ENCODE measurements at places on chromosomes 2 and 18.
A peak's percentile ranks its signal among the peaks of the same experiment; 100 is the strongest.

DNA sequence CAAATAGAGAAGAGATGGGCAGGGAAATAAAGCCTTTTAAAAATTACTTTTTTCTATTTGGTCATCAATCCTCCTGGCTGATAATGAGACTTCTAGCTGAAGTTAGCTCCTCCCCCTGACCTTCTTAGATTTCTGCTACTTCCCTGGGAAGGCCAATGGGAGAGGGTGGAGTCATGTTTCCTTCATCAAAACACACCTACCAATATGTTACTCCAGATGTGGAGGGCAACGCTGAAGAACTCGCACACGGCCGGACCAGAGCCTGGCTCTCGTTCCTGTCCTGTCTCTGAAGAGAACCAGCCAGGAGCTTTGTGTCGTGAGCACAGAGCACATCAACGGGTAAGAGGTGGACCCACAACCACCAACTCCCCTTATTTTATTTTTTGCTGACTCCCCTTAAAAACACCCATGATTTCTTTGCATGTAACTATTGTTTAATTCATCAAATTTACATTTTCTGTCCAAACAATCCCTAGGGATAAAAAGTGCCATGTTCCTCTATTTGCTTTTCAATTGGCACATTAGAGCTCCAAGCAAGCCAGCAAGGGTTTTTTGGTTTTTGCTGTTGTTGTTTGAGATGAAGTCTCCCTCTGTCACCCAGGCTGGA is 94.9 kb downstream of the ADD2 start:
- no peak for DNase-seq

DNA sequence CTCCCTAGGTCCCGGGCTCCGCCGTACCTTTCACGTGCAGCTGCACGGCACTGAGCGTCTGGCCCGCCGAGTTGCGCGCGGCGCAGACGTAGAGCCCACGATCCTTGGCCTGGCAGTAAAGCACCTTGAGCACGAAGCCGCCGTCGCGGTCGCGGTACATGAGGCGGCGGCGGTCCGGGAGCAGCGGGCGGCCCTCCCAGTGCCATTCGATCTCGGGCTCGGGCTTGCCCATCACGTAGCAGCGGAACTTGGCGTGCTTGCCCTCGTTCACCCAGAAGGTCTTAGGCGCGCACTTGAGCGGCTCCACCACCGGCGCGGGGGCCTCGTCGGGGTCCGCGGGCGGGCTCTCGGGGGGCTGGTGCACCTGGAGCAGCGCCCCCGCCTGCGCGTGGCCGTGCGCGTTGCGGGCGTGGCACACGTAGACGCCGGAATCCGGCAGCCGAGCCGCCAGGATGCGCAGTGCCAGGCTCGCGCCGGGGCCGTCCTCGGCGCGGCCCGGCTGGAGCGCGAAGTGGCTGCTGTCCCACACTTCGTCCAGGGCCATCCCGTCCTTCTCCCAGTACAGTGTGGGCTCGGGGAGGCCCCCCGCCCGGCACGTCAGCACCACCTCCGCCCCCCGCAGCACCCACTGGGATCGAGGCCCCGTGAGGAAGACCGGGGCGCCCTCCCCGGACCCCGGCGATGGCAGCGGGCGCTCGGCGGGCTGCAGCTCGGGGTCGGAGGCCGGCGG is 980 bp downstream of the OBSL1 start:
- DNase-seq = no peak

DNA sequence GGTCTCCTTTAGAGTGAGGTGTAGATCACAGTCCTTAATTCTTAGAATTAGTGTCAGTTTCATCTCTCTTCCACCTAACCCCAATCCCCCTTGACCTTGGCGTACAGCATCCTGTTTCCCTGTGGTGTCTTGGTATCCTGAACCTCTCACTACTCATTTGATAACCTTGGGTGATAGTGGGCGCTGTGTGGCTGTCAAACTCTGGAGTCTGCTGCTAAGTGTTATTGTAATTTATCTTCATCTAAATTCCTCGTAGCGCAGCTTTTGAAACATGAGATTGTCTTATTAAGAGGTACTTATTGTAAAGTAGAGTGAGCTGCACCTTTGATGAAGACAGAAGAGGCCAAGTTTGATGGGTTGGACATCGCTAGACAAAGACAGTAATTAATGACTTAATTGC is 222.6 kb upstream of the SPRED2 start:
- no peak for DNase-seq

- no peak for DNase-seq
Measured at GRCh38 chr18:48934723-48935432, 15.9 kb downstream of the SMAD7 start.

DNA sequence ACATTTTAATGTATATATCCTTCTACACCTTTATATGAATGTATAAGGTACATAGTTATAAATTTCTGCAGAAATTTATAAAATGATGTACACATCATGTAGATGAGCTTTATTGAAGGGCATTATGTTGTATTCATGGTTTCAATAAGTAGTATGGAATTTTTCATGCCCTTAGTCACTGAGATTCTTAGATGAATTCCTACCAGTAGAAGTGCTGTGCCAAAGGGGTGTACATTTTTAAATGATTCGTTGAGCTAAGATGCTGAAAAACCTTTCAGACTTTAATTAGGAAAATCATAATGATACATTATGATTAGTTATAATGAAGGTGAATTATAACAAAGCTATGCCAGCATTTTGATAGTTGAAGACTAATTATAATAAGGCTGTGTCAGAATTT is 115.2 kb downstream of the ZNF236 start:
- DNase-seq = no peak

- DNase-seq = no peak
Measured at GRCh38 chr18:23354625-23355024, 98.5 kb upstream of the RIOK3 start.

DNA sequence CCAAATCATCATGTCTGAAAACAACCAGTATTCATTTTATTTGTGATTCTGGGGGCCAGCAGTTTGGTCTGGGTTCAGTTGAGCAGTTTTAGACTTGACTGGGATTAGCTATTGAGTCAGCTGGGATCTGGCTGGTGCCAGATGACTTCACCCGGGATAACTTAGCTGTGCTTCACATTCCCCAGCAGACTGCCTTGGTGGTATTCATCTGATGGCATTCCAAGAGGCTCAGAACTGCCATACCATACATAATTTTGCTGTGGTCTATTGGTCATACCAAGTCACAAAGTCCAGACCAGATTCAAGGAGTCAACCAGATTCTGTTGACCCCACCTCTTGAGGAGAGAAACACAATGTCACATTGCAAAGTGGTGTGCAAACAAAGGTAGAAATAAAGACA is 7.8 kb upstream of the FSHR start:
- DNase-seq = no peak

- DNase-seq = no peak
Measured at GRCh38 chr2:198471291-198471690, 666.9 kb downstream of the PLCL1 start.

- DNase-seq = no peak
Measured at GRCh38 chr18:23311351-23312121, 141.6 kb upstream of the RIOK3 start.

- no peak for DNase-seq
Measured at GRCh38 chr2:70712916-70713315, 55.1 kb downstream of the ADD2 start.

- DNase-seq = no peak
Measured at GRCh38 chr2:46384457-46384815, 87.2 kb downstream of the EPAS1 start.

DNA sequence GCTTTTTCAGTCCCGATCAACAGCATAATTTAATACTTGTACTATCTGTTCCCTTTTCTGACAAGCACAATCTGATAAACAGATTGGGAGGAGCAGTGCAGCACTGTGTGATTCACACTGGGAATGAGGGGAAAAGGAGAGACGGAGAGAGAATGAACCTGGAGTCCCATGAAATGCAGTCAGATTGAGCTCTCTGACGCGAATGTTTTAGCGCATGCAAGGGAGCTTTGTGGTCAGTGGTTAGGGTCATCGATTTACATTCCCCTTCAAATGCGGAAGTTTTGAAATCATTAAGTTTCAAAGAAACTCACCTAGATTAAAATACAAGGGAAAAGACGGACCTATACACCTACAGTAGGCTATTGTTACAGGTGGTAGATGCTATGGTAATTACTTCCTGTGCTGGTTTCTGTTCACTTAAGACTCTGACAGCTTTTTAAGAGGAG is 99.6 kb downstream of the KCTD1 start:
- DNase-seq = no peak

DNA sequence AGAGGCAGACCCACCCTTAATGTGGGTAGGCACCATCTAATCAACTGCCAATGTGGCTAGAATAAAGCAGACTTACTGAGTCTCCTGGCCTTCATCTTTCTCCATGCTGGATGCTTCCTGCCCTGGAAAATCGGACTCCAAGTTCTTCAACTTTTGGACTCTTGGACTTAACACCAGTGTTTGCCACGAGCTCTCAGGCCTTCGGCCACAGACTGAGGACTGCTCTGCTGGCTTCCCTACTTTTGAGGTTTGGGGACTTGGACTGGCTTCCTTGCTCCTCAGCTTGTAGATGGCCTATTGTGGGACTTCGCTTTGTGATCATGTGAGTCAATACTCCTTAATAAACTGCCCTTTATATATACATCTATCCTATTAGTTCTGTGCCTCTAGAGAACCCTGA is 21.9 kb downstream of the ST8SIA5 start:
- no peak for DNase-seq

- no peak for DNase-seq
Measured at GRCh38 chr2:179417436-179417949, 152.9 kb upstream of the SESTD1 start.

DNA sequence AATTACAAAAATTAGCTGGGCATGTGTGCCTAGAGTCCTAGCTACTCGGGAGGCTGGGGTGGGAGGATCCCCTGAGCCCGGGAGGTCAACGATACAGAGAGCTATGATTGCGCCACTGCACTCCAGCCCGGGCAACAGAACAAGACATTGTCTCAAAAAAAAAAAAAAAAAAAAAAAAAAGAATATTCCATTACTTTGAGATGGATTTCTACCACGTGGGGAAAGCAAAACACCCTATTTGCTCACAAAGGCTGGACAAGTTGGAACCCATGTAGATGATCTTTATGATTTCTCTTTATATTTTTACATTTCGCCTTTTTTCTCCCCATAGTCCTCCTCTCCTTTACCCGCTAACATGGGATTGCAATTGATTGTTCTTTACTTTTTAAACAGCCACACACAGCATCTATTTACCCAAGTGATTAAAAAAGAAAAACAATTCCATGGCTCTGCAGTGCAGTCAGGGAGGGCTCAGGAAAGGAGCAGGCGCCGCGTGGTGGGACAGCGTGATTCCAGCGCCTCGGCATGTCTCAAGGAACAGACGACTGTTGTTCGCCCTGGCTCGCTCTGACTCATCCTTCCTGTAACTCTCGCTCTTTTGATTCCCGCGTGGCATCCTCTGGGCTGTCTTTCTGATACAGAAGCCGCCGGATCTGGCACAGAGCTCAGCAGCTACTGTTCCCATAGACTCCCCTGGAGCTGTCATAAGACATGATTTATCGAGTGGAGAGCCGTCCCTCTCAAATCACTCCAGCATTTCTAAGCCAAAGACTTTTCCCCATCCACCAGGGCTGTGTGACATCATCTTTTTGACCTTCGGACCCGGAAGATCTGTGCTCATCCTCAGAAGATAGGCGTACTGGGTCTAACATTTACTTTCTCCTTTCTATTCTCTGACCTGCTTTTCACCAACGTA is 230.4 kb upstream of the AGAP1 start:
- no peak for DNase-seq

- DNase-seq = no peak
Measured at GRCh38 chr2:206163251-206163880, 3.7 kb downstream of the EEF1B2 start.

- no peak for DNase-seq
Measured at GRCh38 chr2:101119431-101119830, 31.8 kb downstream of the TBC1D8 start.

GRCh38 chr2:237341872-237342271 is 72.1 kb downstream of the COL6A3 start:
- DNase-seq = no peak

DNA sequence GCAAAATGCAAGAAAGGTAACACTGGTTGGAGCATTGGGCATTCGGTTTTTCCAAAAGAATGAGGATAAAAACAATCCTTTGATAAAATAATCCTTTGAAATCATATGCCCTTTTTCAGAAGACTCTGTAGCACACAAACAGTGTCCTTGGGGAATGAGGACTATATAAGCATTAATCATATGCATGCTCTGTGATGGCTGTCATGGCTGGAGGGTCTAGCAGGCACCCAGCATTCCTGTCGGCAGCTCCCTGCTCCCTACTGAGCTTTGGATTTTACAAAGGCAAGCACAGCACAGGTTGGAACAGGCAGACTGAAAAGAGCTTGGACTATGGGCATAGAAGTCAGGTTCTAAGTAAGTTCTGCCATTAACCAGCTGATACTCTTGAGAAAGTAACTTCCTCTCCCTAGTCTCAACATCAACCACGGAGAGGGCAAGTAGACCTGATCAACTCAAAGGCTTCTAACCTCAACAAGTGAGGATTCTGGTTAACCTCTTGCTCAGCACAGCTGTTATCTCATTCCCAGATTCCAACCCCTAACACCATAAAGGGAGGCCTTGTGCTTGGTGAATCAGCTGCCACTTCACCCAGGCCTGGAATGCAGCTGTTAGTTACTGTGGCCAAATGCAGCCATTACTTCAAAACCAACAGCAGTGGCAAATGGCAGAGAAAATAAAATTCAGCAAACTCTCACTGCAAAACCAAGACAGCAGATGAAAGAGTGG is 29.5 kb downstream of the GALNT14 start:
- no peak for DNase-seq

GRCh38 chr2:217789003-217789735 is 213.6 kb downstream of the TNS1 start:
- peak; percentile 55 for DNase-seq

GRCh38 chr18:61587865-61588264 is 254.6 kb downstream of the CDH20 start:
- DNase-seq = no peak

- no peak for DNase-seq
Measured at GRCh38 chr18:31048216-31048615, 5.7 kb upstream of the DSC3 start.

GRCh38 chr2:46545015-46545839 is 65.9 kb downstream of the TMEM247 start:
- DNase-seq = peak; percentile 10

DNA sequence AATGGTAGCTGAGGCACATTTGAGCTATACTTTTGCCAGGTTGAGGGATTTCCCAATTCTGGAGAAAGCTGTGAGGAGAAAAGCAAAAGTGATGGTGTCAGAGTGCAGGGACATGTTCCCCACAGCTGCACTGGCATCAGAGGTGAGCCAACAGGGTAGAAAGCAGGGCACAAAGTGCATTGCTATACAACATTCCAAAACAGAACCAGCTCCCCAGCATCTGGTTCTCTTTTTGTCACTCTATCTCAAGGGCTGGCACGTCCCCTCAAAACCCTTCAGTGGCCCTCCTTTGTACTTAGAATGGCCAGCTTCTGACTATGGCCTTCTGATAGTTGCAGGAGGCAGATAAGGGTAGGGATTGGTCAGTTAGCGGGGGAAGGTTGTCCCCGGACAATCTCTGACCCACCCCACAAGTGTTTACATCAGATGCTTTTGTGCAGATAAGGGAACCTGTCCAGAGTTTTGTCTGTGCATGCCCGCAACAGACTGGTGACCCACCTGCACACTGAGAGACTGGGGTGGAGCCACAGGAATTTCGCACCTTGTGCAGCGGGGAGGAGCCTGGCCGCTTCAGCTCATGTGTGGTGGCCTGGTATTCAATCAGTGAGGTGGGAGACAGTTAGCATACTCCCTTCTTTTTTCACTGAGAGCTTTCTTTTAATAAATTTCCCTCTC is 31.0 kb upstream of the TMEM17 start:
- DNase-seq = no peak

- DNase-seq = no peak
Measured at GRCh38 chr2:105919191-105919811, 174.6 kb downstream of the NCK2 start.

- DNase-seq = no peak
Measured at GRCh38 chr2:8058652-8059051, 623.2 kb upstream of the ID2 start.
